ENCODE measurements at places on chromosomes 3 and 15.

- no peak for DNase-seq
Observed at GRCh38 chr15:31499236-31499952, 172.8 kb downstream of the KLF13 start.

DNA sequence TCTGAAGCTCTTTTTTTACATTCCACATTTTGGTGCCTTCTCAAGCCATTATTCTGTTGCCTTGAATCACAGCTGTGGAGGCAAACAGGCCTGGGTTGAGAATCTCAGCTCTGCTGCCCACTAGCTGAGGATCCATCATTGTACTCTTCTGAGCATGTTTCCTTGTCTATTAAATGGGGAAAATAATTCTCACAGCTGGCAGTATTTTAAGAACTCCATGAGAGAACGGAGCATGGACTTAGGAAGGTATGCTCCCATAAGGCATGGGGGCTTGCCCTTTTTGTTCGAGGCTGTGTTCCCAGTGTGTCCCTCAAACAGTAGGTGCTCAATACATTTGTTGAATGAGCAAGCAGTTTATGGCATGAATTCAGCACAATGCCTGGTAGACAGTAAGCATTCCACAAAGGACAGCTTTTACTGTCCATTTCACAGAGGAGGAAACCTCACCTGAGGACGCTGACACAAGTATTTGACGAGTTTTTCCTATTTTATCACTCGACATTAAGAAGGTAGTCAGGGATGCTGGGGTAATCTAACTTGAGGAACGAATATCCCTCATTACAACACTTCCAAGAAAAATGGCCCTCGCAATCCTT is 2.1 kb upstream of the PTPRG start:
- DNase-seq = no peak

GRCh38 chr3:169562988-169563774 is 100.3 kb downstream of the MECOM start:
- no peak for DNase-seq

- DNase-seq = peak; percentile 80
Observed at GRCh38 chr3:58271901-58272501, 34.0 kb upstream of the RPP14 start.

DNA sequence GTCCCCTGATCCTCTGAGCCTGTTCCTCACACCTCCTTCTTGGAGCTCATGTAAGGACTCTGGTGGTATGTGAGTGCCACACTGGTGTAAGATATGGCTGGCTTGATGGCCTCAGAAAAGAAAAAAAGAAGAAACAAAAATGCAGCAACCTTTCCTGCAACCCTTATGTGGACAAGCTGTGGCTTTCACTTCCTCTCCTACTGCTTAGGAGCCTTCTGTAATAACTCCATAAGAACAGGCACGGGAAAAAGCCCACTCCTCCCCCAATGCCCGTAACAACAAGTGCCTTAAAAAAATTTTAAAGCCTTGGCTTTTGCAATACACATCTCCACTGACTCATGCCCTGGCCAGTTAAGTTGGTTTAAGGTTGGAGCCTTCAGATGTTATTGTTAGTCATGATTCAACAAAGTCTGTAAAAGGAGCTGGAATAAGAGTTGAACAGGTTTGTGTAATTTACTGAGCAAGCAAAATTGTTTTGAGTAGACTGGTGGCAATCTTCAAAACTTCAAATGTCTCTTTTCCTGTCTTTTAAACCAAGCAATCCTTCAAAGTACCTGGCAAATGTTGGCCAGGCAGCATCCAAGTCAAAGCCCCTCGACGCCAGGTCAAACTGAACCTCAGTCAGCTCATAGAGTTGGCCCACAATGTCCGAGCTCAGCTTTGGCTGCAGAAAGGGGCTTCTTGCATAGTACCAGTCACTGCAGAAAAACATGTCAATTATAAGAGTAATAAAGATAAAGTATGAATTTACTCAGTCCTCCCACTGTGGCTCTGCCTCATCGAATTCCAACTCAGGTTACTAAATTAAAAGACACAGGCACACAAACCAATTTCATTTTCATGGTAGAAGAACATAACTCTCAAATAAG is 22.9 kb downstream of the FYCO1 start:
- DNase-seq = peak; percentile 94

DNA sequence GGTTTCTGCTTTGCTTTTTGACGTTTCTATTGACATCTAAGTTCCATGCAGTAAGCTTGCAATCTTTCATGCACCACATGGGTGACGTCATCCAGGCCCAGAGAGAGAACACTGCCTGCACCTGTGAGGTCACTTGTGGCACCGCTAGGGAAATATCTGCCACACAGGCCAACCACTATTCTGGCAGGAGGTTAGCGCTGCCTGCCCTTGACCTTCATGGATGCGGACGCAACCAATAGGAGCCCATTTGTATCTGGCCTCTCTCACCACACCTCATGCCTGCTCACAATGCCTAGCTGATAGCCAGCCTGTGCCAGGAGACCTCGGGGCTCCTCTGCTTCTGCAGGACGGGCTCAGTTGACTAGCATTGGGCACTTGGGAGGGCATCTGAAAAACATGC is 55.8 kb upstream of the PRR23E start:
- DNase-seq = no peak

DNA sequence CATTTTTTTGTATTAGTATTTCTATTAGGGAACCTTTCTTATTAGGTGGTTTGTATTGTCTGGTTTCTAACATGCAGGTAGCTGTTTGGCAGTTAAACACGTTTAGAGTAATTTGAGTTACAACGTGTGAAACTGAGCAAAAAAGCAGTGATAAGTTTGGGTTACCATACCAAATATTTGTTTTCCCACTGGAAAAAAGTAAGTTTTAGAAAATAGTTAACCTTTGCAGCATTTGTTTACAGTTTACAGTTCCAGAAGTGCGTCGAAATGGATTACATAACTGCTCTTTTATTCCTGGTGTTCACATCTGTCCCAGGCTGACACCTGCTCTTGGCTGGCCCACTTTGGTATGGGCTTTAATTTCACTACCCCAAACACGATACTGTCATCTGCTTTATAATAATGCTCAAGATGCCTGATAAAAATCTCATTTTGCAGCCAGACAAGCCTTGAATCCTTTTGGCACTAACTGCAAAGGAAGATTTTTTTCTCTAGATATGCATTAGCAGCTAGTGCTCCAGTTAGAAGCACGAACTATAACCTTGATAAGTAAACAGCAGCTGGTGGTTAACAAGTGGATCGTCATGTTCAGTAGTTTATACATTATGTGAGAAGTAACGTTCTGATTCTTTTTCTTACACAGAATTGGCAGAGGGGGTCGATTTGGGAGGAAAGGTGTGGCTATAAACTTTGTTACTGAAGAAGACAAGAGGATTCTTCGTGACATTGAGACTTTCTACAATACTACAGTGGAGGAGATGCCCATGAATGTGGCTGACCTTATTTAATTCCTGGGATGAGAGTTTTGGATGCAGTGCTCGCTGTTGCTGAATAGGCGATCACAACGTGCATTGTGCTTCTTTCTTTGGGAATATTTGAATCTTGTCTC is 5.3 kb downstream of the EIF4A2 start:
- no peak for DNase-seq

DNA sequence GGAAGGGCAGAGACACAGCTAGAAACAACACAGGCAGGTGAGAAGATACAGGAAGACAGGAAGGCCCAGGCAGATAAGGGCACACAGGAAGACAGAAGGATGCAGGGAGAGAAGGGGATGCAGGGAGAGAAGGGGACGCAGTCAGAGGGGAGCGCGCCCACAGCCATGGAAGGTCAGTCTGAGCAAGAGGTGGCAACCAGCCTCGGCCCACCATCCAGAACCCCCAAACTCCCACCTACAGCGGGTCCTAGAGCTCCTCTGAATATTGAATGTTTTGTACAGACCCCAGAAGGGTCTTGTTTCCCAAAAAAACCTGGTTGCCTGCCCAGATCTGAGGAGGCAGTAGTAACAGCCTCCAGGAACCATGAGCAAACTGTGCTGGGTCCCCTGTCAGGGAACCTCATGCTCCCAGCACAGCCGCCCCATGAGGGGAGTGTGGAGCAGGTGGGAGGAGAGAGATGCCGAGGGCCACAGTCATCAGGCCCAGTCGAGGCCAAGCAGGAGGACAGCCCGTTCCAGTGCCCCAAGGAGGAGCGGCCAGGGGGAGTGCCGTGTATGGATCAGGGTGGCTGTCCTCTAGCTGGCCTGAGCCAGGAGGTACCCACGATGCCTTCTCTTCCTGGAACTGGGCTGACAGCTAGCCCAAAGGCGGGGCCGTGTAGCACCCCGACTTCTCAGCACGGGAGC is 27.6 kb upstream of the SLC28A1 start:
- DNase-seq = no peak

- no peak for DNase-seq
Observed at GRCh38 chr3:10467904-10468612, 37.3 kb downstream of the ATP2B2 start.

GRCh38 chr3:16893618-16894200 is 9.0 kb downstream of the PLCL2 start:
- DNase-seq = no peak

- DNase-seq = no peak
Observed at GRCh38 chr3:139434228-139434627, 42.1 kb downstream of the RBP2 start.

GRCh38 chr3:153429821-153430220 is 267.8 kb downstream of the RAP2B start:
- DNase-seq = no peak

DNA sequence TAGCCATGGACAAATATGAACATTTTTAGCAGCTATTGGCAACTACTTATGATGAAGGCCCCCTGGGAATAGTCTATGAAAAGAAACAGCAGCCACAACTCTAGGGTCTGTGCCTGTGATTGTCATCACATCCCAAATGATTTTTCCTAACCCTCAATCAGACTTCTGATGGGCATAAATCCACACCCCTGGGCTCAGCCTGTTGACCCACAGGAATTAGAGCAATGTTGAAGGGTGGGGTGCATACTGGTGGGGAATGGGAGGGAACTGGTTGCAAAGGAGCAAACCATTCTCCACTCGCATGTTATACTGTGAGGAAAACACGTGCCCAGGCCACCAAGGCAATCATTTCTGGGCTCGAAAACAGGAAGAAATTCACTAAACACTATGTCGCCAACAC is 106.5 kb upstream of the CTNNB1 start:
- DNase-seq = no peak

DNA sequence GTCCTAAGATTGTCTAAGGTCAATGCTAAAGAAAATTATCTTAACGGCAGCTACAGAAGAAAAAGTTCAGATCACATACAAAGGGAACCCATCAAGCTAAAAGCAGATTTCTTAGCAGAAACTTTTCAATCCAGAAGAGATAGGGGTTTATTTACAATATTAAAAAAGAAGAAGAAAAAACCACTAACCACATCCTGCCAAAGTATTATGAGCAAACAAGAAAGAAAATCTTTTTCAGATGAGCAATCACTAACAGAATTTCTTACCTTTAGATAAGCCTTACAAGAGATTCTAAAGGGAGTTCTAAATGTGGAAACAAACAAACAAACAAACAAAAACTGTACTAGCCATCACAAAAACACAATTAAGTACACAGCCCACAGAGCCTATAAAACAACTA is 1015.8 kb upstream of the EPHA6 start:
- DNase-seq = no peak

- peak; percentile 53 for DNase-seq
Observed at GRCh38 chr15:85024509-85025336, 43.1 kb downstream of the PDE8A start.

DNA sequence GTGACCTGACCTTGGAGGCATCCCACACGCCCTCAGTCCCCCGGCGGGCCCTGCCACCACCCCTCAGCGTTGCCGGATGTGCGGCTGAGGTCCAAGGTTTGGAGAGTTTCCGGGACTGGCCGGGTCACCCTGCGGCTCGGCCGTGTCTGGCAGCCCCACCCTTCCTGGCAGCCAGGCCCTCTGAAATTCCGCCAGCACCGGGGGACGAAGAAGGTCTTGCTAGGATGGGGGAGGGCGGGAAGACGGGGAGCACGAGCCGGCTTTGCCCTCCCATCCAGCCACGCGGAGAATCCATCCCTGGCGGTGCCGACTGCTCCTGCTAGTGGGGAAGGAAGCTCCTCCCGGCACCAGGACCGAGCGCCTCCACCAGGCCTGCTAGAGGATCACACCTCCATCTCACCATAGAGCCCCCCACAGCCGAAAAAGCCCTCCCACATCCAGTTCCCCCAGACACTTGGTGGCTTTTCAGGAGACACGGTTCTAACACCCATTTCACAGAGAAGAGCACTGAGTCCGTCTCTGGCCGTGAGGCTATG is 81.5 kb downstream of the CPN2 start:
- peak; percentile 77 for DNase-seq

DNA sequence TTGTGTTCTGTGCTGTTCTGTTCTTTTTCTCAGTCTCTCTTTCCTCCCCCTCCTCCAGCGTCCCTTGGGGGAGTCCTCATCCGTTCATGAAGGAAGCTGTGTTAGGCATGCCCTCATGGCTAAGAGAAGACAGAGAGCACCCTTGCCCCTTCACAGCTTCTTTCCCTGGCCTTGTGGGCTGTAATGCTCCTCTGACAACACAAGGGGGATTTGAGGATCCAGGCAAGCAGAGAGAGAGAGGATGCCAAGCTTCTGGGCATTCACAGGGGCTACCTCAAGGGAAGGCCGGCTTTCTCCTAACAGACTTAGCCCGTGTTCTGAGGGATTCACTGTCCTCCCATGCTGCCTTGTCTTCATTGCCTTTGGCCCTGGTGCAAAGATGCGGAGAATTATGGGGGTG is 389.5 kb downstream of the LRTM1 start:
- DNase-seq = no peak

GRCh38 chr3:105885256-105885655 is 16.4 kb upstream of the CBLB start:
- no peak for DNase-seq

DNA sequence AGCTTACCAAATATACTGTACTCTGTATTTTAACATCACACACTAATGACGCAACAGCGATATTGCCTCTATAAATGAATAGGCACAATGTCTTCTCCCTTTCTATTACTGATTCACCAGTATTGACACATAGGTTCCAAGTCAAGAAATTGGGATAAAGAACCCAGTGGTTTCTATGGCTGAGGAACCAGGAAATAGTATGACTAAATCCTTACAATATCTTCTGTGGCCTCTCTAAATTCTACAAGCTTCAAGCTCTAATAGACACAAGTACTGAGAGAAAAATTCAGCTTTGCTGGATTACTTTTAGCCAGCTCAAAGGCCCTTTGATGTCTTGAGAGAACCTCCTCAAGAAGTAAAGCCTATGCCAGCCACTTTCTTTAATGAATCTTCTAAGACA is 162.5 kb downstream of the DPH6 start:
- DNase-seq = no peak

DNA sequence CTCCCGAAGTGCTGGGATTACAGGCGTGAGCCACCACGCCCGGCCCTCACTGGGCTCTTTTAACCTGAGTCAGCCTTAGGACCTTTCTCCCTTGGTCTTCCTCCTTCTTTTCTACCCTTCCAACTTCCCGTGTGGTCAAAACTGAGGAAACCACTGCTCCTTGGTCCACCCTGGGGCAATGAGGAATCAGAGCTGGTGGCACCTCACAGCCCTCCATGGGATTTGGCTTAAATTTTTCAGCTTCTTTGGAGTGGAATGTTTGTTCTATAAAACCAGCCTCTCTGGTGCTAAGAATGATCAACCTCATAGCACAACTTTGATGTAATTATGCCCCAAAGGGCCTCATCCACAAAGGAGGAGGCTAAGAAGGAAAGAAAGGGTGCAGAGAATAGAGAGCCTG is 76.6 kb upstream of the CFAP20DC start:
- no peak for DNase-seq
